ENCODE measurements at places on chromosomes 6 and 20.

DNA sequence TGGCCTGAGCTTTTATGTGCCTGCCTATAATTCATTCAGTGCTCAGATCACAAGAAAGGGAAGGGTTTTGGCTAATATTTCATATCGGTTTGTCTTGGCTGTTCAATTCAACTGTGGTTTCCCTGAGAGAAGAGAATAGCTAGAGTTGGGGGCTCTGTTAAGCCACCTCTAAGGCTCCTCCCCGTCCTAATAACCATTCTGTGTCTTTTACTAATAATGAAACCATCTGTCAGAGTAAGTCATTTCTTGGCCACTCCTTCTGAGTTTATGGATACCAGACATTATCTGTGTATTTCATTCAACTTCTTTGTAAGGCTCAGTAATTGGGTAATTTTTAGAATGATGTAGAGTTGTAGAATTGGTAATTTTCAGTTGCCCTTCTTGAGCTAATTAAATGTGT, 5.2 kb downstream of the STX11 start:
- DNase-seq = no peak

GRCh38 chr6:69379518-69379917, 417.3 kb downstream of the LMBRD1 start:
- DNase-seq = no peak

GRCh38 chr20:4728120-4728760, 6.5 kb downstream of the PRND start:
- no peak for DNase-seq

- no peak for DNase-seq
Measured at GRCh38 chr20:36216314-36217025, 19.8 kb upstream of the AAR2 start.

- no peak for DNase-seq
Measured at GRCh38 chr6:65350530-65350929, 356.5 kb downstream of the EYS start.

Data from stimulated activated CD4-positive, alpha-beta T cell treated with anti-CD3 and anti-CD28 coated beads, Interleukin-1b, Interleukin-23, amount 100 ng/mL, for 48 hours (primary cell).